ENCODE measurements at places on chromosomes 7 and 10.

GRCh38 chr10:7406712-7407333 lies 4.0 kb downstream of the SFMBT2 start:
- DNase-seq: no peak

- no peak for DNase-seq
Measured at GRCh38 chr10:248307-248706, 113.1 kb downstream of the ZMYND11 start.

DNA sequence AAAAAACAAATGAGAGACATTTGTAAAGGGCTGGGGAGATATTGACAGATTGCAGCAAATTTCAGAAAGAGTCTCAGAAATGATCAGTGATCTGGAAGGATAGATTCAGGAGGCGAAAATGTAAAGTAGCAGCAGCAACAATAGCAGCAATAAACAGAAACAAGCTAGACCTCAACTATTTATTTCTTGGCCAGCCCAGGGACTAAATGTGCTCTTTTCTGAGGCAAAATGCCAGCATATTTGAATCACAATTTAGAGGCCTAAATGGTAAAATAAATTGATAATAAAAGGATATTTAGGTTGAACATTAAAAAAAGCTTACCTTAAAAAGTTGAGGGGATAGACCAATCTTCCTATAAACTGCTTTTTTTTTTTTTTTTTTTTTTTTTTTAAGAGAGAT lies 134.6 kb upstream of the ITGB1 start:
- no peak for DNase-seq

- peak; percentile 84 for DNase-seq
Measured at GRCh38 chr7:73734619-73735527, 3.7 kb downstream of the ABHD11 start.

- peak; percentile 19 for DNase-seq
Measured at GRCh38 chr10:96673318-96674099, 46.8 kb downstream of the PIK3AP1 start.

DNA sequence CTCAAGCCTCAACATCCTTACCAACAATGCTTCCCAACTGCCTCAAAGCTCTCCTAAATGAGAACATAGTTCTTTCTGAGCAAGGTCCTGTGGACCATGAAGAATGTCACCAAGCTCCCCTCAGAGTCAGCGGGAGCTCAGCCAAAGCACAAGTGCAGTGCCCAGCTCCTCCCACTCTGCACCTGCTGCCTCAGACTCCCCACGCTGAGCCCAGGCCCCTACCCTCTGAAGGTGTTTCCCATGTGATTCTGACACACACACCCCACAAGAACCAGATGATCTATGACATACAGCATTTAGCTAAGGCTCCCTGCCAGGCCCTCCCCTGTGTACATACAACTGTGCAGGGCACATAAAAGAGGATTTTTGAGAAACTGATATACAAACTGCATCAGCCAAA lies 19.2 kb downstream of the ERCC6 start:
- DNase-seq: no peak

- DNase-seq: no peak
Measured at GRCh38 chr10:30420266-30420665, 13.7 kb upstream of the MAP3K8 start.

GRCh38 chr10:88944813-88945212 lies 7.8 kb downstream of the ACTA2 start:
- no peak for DNase-seq

DNA sequence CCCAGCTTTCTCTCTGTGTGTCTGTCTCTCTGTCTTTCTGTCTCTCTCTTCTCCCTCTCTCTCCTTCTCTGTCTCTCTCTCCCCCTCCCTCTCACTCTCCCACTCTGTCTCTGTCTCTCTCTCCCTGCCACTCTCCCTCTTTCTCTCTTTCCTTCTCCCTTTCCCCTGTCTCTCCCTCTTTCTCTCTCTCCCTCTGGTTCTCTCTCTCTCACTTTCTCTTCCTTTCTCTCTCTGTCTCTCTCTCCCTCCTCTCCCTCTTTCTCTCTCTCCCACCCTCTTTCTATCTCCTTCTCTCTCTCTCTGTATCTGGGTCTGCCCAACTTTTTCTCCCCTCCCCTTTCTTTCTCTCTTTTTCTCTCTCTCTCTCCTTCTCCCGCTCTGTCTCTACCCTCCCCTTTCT lies 36.5 kb downstream of the SEC61G start:
- no peak for DNase-seq

DNA sequence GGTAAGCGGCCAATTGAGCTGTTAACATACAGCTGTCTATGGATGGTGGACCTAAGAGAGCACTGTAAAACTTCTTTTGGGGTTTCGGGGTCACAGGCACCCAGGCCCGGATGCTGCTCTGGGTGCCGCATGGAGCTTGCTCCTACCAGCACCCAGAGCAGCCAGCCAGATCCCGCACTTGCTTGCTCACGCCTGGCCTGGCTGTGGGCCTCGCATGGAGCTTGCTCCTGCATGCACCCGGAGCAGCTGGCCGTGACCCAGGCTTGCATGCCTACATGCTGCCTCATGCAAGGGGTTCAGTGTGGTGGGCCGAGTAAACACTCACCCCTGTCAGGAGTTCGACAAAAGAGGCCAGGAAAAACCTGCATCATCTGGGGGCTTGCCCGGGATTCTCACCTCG lies 896.9 kb downstream of the SORCS1 start:
- no peak for DNase-seq

DNA sequence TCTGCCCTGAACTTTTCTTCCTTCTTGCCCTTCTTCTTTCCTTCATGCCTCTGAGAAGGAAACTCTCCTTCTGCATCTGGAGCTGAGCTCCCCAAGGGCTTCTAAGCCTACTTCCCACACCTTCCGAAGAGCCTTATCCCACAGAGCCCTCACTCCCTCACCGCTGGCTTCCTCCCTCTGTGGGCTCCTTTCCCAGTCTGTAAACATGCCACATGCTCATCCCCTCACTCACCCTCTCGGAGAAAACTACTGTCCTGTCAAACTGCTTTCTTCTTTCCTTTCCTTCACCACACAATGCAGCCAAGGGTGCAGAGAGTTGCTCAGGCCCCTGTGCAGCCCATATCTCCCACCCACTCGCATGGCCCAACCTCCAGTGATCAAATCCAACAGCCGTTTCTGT lies 18.1 kb downstream of the ANKRD16 start:
- DNase-seq: peak; percentile 75

DNA sequence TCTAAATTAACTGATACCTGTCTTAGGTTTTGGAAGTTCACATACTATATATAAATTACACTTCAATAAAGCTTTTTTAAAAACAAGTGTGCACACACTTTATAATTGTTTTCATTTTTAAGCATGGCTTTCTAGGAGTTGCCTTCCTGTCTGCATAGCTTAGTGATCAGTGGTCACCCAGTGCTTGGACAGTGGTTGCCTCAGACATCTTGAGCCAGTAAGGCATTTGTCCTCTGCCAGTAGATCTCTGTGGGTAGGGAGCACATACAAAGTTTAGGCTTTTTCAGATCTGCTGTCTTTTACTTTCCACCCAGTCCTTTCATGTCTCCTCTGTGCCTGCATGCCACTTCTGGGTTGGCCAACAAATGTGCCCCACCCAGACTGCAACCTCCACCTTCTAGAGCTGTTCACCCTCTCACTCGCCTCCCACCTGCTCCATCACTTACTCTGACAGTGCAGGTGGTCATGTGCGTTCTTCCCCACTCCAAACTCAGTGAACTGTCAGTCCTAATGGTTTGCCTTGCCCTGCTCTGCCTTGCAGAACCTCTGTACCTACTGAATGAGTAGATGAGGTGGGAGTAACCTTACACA lies 31.7 kb downstream of the TPST1 start:
- no peak for DNase-seq

DNA sequence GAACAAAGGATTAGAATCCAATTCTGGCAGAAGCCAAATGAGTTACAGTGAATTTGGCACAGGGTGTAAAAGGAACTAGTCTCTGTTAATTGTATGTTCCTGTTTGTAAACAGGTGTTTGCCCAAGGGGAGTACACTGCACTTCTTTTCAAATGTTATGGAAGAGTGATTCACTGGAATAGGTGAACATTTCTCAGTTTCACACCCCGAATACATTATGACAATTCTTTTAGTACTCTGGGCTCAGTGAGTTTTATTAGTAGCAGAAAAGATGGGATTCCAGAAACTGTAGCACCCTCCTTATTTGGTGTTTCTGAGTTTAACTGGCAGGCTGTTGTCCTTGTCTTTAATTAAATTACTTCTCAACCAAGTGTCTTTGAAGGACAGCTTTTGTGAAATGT lies 329.2 kb downstream of the BBS9 start:
- no peak for DNase-seq

GRCh38 chr10:3853016-3853415 lies 68.0 kb upstream of the KLF6 start:
- DNase-seq: no peak

GRCh38 chr7:149286811-149287400 lies 24.9 kb downstream of the ZNF783 start:
- DNase-seq: peak; percentile 13

- DNase-seq: peak; percentile 84
Measured at GRCh38 chr10:14009371-14010100, 321.2 kb downstream of the FRMD4A start.

GRCh38 chr7:44141221-44141850 lies at the start of gene MYL7:
MYL7 (minus strand) TSS chr7:44141332; CDS start chr7:44141305, 27 bp downstream.
- no peak for DNase-seq

DNA sequence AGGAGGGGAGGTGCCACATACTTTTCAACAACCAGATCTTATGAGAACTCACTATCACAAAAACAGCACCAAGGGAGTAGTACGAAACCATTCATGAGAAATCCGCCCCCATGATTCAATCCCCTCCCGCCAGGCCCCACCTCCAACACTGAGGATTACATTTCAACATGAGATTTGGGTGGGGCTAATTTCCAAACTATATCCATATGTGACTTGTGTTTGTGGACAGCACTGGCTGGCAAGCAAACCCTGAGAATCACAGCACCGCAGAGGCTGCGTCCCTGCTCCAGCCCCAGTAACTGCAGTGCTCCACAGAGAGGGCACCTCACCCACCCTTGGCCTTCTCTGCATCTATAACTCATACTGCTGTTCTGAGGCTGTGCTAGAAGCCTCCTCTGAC lies 211.2 kb upstream of the PODXL start:
- DNase-seq: peak; percentile 2

DNA sequence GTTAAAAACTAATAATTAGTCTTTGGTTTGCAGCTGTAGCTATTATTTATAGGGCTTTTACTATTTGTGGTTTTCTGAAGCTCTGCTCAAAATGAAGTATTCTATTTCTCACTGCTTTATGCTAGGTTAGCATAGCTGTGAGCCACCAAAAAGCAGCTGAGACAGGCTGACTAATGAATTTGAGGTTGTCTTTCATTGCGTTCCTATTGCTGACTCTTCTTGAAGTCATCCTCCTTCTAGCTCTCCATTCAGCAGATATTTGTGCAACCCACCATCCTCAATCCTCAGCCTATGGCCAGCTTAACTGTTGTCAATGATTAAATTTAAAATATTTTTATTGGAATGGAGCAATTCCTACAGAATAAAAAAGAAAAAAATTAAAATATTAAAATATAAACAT lies 2.1 kb upstream of the RALA start:
- DNase-seq: peak; percentile 93

DNA sequence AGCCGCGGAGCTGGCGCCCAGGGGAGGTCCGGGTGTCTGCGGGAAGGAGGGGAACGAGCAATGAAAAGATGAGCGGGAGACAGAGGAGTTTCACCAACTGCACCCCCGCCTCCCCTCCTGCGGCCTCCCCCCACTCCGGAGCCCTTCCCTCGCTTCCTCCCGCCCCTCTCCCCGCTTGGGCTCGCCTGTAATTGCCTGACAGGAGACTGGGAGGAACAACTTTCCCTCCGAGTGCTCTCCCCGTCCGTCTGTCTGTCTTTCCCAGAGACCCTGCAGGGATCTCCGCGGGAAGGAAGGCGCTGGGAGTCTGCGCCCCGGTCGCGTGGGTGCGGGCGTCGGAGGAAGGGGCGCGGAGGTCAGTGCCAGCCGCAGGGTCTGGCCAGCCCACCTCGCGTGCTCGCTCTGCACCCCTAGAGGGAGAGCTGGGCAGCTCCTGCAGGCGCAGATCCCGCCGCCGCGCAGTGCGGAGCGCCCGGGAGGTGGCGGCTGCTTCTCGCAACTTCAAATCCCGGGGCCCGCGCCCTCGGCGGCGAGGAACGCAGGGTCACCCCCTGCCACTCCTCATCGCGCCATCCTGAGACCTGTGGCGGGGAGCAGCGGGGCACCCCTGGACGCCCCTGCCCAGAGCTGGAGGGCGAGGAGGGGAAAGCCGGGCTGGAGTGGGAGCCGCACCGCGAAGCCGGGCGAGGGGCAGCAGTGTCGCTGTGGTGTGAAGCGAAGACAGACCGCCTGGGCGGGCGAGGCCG lies 511 bp upstream of the NRP1 start:
- peak; percentile 92 for DNase-seq

- DNase-seq: peak; percentile 69
Measured at GRCh38 chr7:141012044-141012685, 2.6 kb downstream of the MRPS33 start.

DNA sequence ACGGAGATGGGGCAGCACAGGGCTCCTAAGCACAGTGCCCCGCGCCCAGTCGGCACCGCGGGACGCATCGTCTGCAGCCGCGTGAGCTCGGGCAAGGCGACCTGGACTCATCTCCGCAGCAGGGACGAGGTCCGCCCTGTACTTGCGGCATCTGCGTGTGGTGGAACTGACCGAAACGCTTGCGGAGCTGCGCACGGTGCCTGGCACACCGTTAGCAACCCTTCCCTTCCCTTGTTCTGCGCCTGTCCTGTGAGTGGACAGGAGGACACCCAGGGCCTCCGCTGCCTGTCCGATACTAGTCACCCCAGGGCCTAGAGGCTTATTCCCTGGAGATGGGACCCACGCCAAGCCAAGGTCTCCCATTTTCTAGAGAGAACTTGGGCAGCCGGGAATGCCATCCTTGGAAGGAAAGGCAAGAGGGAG lies 98.5 kb downstream of the WDR11 start:
- no peak for DNase-seq

DNA sequence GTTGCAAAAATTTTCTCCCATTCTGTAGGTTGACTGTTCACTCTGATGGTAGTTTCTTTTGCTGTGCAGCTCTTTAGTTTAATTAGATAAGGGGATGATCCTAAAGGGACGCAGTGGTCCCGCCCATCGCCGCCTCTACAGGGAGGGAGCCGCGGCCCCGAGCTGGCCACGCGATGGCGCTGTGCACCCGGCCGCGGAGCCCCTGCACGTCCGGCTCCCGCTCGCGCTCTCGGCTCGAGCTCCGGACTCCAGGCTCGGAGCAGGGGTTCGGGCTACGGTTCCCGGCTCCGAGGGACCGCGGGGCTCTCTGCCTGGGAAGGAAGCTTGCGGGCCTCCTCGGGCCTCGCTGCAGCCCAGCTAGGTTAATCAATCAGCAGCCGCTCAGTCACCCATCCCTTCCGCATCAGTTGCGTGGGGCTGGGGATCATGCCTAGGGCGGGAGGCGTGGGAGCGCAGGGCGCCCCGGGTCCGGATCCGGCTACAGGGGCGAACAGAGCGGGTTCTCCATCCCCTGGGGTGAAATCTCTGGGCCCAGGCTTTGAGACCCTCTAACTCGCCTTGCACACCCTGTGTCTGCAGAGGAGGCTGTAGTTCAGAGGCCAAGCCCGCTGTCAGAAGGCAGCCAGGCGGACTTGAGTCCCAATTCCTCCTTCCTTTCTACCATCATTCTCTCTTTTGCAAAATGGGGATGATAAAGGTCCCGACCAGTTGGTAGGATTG lies 97.9 kb downstream of the WDR11 start:
- DNase-seq: peak; percentile 57

- no peak for DNase-seq
Measured at GRCh38 chr7:47827871-47828270, 120.4 kb downstream of the PKD1L1 start.

All from fibroblast of mammary gland (primary cell).